SK-N-SH (cell line): ENCODE measurements at places on chromosomes 4 and X. TPM values are rescaled to one million over a fixed set of nuclear protein-coding genes. Genes with fewer than 3 reads are reported as not detected.

The TENM3 gene
- polyA plus RNA-seq = 10.4 and 13.3 TPM in 2 replicates

The TMEM31 gene
- 0.11 TPM in 1 of 2 replicates, not detected in the other for polyA plus RNA-seq

The FATE1 gene
- not detected in 2 replicates for polyA plus RNA-seq

The UGT2B11 gene
- polyA plus RNA-seq = not detected in 2 replicates

DNA sequence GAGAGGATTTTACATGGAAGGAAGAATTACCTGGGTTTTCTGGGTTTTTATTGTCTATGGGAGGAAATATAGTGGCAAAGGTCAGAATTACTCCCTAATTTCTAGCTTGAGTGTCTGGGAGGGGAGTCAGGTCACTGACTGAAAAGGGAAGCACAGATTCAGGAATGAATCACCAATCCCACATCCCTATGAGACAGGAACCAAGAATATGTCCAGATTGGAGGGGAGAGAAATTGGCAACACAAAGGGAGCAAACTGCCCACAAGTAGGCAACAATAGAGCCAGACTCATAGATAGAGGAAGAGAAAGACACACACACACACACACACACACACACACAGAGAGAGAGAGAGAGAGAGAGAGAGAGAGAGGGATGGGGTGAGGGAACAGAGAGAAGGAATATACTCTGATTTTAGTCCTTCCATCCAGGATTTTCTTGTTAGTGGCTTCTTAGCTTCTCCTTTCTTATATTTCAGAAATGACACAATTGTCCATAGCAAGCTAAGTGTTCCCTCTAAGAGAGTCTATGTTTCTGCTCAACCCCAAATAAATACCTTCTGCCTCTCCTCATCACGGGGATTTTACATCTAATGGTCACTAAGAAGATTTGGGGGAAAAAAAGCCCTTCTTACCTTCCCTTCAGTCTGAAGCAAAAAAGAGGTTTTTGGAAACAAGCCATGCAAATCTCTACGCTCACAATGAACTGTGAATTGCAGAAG lies 12.0 kb downstream of the P2RY10 start:
- no peak for DNase-seq

DNA sequence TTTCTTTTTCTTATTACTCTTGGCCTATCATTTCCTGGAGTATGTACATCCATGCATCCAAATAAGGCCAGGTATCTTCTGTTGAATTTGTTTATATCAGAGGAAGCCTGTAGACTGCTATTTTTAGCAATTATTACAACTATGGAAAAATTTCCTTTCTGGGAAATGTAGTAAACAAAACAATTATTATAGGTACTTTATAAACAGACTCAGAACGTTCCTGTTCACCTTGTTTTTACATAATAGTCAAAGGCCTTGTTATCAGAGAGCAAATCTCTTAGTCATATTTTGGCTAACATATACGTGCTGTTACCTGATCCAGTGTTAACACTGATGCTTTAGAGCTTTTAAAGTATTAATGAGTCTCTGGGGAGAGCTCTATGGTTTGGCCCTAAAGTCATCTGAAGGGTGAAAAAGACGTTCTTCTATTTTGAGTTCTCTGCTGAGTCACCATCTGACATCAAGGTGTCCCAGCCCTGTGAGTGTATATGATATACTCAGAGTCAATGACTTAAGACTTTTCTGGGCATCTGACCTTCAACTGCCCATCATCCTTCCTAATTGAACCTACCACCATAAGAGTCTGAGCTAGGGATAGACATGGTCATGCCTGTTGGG lies 7.3 kb downstream of the SPARCL1 start:
- DNase-seq = no peak

- DNase-seq = peak; percentile 43
Observed at GRCh38 chr4:47668810-47669408, 169.0 kb downstream of the CORIN start.

DNA sequence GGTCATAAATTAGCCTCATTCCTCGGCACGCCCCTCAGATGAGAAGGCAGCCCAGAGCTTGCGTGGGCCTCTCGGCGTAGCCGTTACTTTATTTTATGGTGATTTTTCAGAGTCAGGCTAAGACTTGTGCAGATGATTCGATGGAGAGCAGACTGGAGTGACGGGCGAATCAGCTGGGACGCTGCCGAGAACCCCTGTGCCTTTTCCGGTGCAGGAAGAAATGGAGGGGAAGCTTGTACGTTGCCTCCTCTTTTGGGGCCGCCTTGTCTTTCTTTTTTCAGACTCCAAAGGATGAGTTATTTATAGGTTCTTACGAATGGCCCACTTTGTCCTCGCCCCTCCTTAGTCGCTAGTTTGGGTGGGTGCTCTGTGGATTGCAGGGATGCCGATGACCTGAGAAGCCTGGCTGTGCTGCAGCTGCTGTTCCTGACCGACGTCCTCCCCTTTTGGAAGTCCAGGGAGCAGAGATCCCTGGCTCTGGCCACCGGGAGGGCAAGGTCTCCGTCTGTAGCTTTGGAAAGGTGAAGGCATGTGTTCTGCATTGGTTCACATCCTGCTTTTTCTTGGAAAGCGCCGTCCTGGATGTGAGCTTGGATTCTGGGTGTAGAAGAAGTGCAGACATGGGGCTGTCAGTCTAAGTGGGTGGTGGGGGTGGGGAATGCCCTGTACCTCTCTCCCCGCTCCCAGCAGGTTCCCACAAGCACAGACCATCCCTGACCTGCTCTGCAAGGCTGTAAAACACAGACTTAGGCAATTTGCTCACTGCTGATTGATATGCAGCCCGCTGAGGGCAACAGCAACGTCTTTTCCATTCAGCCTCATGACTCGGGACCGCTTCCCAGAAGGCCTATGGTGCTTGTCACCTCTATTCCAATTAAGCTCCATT lies 9.3 kb downstream of the SORCS2 start:
- DNase-seq = no peak

DNA sequence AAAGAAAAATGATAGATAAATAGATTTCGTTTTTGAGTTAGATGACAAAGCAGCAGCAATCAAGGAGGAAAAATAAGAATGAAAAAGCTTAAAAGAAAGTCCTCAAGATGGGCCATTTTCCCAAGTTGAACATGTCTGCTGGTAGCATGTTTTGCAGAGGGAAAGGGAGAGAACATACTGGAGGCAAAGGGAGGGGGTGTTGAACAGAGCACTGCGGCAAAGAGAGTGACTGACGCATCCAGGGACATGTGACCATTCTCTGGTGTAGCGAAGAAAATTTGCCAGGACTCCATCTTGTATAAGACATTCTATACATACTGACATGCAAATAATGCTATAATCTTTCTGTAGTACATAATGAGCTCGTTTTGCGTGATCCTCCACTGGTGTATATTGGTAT lies 1.2 kb downstream of the LINC00632 start:
- DNase-seq = peak; percentile 30

GRCh38 chrX:147891896-147892295 lies 19.8 kb upstream of the FMR1 start:
- DNase-seq = no peak

DNA sequence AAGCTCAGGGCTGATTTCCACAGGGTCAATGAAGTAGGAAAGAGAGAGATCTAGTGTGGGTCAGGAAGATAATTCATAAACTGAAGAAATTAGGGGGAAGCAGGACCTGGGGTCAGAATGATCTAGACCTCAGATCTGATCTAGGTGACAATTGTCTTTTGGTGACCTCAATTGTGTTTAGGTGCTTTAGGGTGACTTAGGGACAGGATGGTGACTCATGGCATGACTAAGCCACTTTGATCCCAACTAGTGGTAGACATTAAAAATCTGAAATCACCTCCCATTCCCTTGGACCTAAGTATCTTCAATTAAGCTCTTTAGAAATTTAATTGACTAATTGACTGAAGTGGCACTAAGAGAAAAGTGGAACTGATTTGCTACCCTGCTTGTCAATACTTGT lies 36.7 kb upstream of the GRXCR1 start:
- no peak for DNase-seq

GRCh38 chr4:6697131-6697530 lies 3.5 kb downstream of the S100P start:
- DNase-seq = no peak
